SK-N-MC (cell line): ENCODE measurements at places on chromosomes 5 and 9.

GRCh38 chr5:86814907-86815306 lies 197.2 kb downstream of the COX7C start:
- DNase-seq = no peak

DNA sequence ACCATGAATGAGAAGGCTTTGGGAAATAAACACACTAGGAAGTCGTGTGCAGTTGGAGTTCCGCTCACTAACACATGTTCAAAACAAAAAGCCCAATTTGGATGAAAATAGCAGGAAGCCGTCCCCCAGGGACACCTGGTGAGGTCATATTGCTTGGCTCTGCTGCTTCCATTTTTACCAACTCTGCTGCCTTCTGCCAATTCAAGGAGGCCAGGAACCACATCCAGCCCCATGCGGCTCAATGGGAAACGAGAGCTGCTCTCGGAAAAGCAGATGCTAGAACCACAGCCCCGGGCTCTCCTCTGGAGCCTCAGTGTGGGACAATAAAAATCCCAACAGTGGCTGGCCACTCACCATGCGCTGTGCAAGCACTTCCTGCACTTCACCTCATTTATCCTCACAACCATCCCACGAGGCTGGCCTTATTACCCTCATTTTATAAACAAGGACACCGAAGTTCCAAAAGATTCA lies 13.4 kb downstream of the ADAM19 start:
- DNase-seq = no peak

GRCh38 chr5:108366500-108366899 lies 15.4 kb downstream of the FBXL17 start:
- DNase-seq = no peak

DNA sequence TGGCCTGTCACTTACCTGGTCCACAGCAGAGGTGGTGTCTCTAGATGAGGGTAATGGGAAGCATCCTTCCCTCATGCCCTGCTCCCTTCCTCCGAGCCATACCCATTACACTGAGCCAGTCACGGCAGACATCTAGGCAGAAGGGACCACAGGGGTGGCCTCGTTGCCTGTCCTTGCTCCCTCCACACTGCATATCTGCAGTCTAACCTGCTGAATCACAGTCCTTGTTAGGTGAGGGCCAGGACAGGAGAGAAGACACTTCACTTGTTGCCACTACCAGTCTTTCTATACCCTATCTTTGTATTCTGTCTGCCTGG lies 18.4 kb upstream of the SPINK4 start:
- DNase-seq = no peak

DNA sequence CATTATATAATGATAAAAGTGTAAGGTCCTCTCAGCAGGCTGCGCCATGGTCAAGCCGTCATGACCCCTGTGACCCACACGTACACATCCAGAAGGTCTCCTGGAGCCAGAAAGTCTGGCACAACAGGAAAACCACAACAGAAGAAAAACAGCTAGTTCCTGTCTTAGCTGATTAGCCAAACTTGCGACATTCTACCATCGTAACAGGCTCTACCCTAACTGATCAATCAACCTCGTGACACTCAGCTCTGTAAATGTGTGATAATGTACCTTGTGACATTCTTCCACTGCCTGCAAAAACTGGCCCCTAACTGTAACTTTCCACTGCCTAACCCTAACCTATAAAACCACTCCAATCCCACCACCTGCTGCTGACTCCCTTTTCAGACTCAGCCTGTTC lies 316.4 kb upstream of the TUSC1 start:
- no peak for DNase-seq

GRCh38 chr9:133171161-133171961 lies 7.6 kb upstream of the GBGT1 start:
- no peak for DNase-seq

- no peak for DNase-seq
Observed at GRCh38 chr9:90420768-90421513, 221.7 kb downstream of the DIRAS2 start.

DNA sequence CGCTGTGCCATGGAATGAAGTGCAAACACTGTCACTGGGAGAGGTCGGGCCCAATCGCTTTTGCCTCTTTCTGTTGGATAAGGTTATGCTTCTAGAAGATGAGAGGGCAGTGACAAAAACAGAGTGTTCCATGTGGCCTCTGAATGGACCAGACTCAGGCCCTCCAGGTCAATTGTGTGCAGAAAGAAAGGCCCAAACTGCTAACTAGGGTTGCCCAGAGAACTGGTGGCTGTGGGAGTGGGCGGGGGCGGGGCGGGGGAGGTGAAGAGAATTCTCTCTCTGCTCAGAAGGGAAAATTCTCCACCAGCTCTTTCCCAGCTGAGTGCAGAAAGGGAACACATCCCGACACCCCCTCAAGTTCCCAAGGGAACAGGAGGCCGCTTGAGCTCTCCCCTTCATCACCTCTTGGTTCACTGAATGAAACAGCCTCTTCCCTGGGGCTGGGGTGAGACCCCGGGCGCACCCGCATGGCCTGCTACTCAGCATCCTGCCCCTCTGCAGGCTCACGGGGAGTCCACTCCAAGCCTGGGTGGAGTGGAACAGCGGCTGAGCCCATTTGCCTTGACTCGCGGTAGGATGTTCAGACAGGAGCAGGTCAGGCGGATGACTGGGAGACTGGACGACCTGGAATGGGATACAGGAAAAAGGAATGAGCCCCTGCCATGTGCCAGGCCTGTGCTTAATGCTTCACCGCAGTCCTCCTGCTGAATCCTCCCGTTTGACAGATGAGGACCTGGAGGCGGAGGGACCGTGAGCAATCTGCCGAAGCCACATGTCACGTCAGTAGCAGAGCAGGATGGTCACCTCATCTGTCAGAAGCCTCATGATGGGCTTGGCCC lies 93.8 kb upstream of the FANCC start:
- DNase-seq = no peak

- DNase-seq = no peak
Observed at GRCh38 chr5:68420476-68421344, 205.2 kb downstream of the PIK3R1 start.

GRCh38 chr5:76771705-76772405 lies 47.0 kb upstream of the F2RL1 start:
- DNase-seq = no peak

GRCh38 chr5:16582081-16582480 lies 34.7 kb downstream of the RETREG1 start:
- no peak for DNase-seq

GRCh38 chr9:101753716-101754115 lies 15.3 kb upstream of the GRIN3A start:
- no peak for DNase-seq

- no peak for DNase-seq
Observed at GRCh38 chr9:82273121-82273520, 284.5 kb downstream of the SPATA31D1 start.

DNA sequence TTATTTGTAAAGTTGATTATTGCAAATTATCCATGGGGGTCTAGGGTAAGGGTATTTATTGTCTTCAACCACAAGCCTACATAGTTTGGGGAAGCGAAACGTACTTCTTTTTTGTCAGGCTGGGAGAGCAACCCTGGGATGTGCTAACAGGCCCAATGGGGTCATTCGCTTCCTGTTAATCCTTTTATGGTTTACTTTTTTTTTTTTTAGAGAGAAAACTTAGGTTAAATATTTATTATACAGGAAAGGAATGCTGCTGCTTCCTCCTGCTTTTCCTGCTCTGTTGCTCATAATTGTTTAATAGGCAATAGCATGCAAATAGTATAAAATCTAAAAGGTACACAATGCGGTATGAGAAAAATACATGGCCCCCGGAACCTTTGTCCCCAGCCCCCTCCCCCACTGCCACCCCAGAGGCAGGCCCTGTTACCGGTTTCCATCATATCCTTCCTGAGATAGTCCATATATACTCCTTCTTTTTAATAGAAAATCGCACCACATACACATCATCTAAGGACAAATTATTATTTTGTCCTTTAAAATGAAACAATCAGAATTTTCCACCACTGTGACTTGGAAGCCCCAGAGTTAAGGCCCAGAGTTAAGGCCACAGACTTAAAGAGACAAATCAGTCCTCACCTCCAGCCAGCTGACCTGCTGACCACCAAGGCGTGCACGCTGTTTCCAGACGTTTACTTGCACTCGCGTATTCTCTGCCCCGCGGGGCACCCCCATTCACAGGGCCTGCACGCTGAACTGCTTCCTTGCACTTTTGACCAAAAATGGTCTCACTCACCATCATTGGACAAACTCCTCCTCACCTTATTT lies 83.9 kb downstream of the NDFIP1 start:
- no peak for DNase-seq

DNA sequence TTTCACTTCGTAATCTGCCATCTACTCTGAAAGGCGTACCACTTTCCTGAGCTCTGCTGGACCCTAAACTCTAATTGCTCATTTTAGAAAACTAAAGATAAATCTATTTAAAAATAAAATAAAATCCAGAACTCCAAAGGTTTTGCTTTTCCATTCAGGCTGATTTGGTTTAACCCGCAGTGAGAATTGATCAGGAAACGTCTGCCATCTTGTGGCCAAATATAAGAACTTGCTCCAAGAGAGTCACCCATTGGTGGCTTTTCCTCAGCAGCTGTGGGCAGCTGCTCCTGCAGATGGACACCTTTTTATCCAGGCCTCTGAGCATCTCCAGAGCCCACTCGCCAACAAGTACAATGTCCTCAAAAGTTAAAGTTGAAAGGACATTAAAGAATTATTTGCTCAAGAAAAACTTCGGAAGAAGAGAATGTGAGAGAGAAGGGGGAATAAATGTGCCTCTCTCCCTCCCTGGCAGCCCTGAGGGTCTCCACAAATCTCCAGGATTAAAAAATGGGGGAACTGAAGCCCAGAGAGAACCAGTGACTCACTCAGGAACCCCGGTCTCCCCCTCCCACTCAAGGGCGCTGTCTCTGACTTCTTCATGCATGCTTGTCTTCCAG lies 4.1 kb downstream of the SAXO1 start:
- no peak for DNase-seq

GRCh38 chr5:151216781-151217180 lies 7.1 kb downstream of the CCDC69 start:
- no peak for DNase-seq

DNA sequence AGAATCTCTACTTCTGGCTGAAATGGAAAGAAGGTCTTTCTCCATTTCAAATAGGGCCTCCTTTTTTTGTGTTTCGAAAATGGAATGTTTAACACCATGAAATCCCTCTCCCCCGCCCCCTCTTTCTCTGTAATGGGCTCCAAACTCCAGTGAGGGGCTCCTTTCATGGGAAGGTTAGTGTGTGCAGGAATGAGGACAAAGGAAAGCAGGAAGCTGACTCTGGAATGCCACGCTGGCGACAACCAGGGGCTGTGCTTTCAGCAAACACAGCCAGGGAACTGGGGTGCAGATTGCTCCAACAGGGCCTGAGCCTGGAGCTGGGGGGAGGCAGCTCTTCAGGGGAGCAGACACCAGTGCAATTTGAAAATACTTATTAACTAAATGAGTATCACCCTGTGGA lies 82.8 kb downstream of the CRB2 start:
- DNase-seq = no peak

- no peak for DNase-seq
Observed at GRCh38 chr5:83721953-83722901, 1.6 kb upstream of the HAPLN1 start.
